ENCODE measurements at places on chromosomes 5 and 9.

GRCh38 chr9:132487351-132487791 is 77.4 kb downstream of the CFAP77 start:
- no peak for DNase-seq

DNA sequence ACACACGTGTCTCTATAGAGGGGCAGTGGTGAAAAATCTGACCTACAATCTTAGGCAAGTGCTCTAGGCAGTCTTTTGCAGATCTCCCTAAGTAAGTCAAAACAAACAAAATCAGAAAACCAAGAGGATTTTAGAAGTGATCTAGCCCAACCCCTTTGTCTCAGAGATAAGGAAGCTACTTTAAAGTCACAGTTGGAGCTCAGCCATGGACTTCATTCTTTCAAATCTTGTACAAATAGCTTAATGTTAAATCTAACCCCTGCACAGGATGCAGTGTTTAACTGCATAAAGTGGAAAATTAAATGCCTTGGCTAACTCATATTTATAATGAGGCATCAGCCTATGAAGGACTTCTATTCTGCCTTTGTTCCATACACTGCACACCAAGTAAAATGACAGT is 135.1 kb upstream of the RFX3 start:
- no peak for DNase-seq

DNA sequence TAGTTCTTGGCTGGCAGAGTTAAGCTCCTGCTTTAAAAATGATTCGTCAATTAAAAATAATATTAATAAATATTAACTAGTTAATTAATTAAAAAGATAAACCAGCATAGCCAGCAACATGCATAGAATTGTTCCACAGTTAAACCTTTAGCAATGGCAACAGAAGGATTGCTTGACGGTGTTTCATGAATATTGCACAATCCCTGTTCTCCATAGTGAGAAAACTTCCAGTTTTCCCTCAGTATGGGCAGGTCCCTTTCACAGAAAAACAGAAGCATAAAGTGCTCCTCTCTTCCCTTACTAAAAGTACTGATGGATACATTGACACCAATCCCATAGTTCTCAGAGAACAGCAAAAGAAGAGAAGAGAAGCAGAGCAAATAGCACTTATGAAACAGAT is 71.4 kb upstream of the CAST start:
- no peak for DNase-seq

DNA sequence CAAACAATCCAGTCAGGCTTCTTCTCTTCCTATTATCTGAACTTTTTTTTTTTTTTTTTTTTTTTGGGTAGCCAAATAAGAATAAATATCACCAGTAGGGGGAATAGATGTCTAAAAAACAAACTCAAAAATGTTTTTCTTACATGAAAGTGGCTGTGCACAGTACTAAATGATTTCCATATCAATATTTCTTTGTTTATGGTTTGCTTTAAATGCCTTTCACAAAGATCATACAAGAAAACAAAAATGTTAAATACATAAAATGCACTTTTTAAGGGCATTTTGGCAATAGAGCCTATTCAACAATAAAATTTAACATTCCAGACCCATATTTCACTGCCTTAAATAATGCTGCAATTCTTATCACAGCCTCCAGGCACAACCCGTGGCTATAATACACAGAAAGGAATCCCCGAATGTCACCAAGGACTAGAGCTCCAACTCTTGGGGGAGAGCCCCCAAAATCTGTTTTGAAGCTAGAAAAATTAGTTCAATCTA is 91.1 kb upstream of the TBCA start:
- DNase-seq: no peak

GRCh38 chr9:120859361-120859760 is 16.6 kb upstream of the PSMD5 start:
- DNase-seq: no peak
